ENCODE measurements at places on chromosomes 6 and 20. TPM values are rescaled to one million over a fixed set of nuclear protein-coding genes. Genes with fewer than 3 reads are reported as not detected.

GRCh38 chr6:54706391-54706790 is 140.2 kb upstream of the FAM83B start:
- DNase-seq = no peak

DNA sequence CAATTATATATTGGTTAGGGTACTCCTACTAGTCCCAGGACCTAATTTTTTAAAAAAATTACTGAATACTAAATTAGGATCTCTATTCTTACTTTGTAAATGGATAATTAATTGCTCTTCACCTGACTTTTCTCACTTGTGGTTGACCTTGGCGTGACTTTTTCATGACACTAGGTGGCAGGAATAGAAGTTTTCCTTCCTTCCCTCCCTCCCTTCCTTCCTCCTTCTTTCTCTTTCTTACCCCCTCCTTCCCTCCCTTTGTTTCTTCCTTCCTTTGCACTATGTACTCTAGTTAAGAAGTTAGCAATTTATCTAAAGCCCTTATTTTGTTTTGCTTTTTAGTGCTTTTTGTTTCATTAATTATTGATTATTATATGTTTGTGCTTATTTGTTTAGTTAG is 20.4 kb upstream of the HBS1L start:
- no peak for DNase-seq

The AHI1 gene
- polyA plus RNA-seq = 33.2 TPM

- no peak for DNase-seq
These were observed 2.4 kb upstream of the SNAP25 start for GRCh38 chr20:10216146-10216791.

The FAM229B gene
- 41.7 TPM for polyA plus RNA-seq

- no peak for DNase-seq
These were observed 109.1 kb upstream of the PRSS16 start for GRCh38 chr6:27138406-27138805.

The SASH1 gene
- polyA plus RNA-seq = 26.8 TPM

The FAM209B gene
- polyA plus RNA-seq = 0.43 TPM

DNA sequence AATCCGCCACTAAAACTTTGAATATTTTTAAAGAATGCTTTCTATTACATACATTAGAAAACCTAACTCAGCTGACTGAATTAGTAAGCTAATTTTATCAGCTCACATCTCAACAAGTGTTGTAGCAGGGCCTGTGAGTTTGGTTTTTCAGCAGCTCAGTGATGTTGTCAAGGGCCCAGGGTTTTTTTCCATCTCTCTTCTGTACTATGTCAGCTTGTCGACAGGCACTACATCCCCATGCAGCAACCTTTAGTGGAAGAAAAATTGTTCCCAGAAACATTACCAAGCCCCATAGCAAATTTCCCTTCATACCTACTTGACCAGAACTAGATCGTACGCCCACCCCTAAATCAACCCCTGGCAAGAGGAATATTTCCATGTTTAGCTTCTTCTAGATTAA is 170.3 kb upstream of the TNFAIP3 start:
- DNase-seq = no peak

DNA sequence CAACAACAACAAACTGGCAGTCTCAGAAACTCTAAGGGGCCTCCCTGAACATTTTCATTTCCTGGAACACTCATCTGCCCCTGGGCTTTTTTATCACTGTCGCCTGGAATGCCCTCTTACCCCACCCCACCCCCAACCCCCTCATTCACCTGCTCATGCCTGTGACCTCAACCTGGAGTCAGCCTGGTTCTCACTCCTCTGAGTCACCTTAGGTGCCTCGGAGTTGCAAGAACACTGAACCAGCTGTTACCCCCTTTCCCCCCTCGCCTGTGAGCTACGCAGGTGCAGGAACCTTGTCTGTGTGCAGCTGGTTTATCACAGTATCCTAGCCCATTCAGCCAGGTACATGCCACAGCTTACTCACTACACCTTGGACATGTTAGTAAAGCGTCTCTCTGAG is 12.8 kb upstream of the SNAI1 start:
- no peak for DNase-seq

- no peak for DNase-seq
These were observed 64.0 kb downstream of the ARHGAP18 start for GRCh38 chr6:129645830-129646579.

DNA sequence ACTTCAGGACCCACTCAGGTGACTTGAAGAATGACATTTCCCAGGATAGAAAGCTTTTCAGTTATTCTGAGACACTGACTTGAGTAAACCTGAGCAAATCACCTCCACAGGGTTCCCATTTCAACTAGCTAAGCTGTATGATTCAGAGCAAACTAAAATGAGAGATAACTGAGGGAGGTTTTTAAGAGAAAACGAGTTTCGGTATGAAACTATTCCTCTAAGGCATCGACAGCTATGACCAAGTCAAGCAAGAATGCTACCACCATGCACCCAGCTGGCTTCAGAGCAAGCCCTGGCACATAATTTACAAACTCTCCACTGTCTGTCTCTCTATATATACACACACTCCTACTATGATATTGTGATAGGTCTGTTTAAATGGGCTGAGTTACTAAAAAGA is 75.4 kb downstream of the PERP start:
- DNase-seq = no peak

GRCh38 chr20:34711813-34712430 is 7.8 kb downstream of the TP53INP2 start:
- DNase-seq = no peak

DNA sequence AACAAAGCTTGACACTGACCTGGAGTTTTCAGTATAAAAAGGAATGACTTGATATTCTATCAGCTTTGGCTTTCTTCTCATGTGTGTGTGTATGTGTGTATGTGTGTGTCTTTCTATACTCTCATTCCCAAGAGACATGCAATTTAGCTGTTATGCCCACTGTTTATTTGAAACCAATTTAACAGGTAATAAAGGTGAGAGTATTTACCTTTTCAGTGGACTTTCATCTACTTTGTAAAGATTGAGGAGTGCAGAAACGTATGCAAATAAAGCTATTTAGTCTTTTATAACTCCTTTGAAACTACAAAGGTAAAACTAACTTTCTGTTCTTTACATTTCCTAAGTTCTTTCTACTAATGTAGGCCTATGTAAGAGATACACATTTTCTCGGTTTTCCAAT is 103.5 kb upstream of the HS3ST5 start:
- no peak for DNase-seq

The MRAP2 gene
- polyA plus RNA-seq = 4.1 TPM

- no peak for DNase-seq
These were observed 94.2 kb downstream of the FAM50B start for GRCh38 chr6:3943331-3943765.

DNA sequence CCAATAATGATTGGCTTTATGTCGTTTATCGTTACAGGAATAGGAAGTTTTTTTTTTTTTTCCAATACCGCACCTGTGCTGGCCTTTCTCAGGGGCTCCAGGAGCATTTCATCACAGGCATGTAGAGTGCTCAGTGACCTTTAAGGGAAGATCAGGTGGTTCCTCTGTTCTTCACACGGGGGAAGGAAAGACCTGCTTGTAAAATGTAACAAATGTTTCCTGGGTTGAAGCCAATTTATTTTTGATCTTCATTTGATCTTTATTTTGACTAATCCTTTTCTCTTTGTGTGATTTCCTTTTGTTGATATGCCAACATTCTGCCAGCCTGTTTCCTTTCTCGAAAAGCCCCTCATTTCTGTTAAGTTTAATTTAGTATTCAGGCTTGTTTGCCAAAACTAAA is 61.9 kb upstream of the HBS1L start:
- no peak for DNase-seq

GRCh38 chr6:46473881-46474280 is 17.4 kb downstream of the RCAN2 start:
- no peak for DNase-seq

DNA sequence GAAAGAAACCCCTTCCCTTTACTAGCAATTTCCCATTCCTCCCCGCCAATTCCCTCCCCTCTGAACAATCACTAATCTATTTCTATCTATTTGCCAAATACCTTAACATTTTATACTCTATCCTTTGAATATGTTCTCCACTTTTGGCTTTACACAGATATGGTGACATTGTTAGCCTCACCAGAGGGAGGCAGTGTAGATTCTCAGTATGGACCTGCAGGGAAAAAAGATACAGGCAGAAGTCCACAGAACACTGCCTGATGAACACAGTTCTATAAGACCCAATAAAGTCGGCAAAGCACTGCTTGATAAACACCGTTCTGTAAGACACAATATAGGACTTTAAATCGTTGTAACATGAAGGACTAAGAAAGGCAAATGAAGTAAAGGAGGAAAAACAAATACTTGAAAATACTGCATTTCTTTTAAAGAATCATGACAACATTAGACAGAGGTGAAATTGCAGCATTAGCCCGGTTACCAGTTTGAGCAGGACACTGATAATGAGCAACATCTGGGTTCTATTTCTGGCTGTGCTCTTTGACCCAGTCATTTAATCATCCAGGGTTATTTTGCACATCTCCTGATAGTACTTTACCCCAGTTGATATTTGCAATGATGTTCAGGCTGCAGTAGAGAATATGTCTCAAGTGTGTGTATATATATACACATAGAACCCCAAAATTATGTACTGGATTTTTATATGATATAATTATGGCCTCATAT is 296.8 kb downstream of the UTRN start:
- no peak for DNase-seq

DNA sequence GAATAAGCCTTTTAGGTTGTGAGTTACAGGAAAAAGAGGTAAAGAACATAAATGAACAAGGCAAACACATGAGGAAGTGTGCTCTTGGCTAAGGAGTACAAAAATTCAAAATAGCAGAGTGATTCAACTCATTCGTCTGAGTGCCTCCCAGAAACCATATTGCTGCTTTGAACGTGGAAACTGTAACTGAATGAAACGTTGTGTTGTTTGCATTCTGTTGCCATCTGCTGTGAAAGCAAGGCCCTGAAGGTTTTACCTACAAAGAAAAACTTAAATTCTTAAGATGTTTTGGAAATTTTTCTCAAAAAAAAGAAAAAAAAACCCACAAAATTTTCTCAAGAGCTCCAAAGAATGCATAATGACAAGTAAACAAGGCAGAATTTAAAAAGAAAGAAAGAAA is 375.4 kb upstream of the HS3ST5 start:
- no peak for DNase-seq

The GJA1 gene
- 57.3 TPM for polyA plus RNA-seq

- DNase-seq = no peak
These were observed 93.1 kb downstream of the CHD6 start for GRCh38 chr20:41524980-41525613.

GRCh38 chr20:416950-417800 is 9.1 kb downstream of the RBCK1 start:
- no peak for DNase-seq

DNA sequence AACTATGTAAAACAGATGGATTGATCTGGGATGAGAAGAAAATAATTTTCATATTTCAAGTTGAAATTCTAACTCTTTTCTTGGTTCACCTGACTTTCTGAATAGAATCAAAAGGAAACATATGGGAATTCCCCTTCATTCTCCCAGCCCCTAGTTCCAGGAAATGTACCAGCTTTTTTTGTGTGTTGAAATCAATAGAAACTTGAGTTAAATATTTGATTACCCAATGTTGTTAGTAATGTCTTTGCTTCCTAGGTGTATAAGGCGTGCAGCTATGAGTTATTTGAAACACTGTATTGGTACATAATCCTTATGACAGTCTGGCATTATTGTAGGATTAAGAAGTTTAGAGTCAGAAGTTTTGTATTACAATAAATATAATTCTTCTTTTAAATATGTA is 21.5 kb downstream of the VNN2 start:
- no peak for DNase-seq

DNA sequence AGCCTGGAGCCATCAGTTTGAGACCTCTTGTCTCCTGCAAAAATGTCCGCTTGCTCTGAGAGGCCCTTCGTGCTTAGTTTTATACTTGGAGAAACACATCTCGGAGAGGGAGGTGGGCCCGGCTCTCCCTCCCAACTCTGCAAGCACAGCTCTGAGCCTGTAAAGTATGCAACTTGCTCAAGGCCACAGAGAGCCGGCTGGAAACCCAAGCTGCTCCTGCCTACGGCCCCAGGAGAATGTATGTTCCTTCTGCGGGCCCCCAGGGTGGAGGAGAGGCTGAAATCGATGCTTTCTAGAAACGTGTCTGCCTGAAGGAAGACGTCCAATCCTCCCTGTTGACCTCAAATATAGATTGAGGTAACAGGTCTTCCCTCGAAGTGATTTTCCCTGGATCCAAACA is 205.4 kb downstream of the PREX1 start:
- no peak for DNase-seq

GRCh38 chr6:1738558-1739081 is 128.9 kb downstream of the FOXC1 start:
- DNase-seq = no peak

- no peak for DNase-seq
These were observed 268.1 kb downstream of the UST start for GRCh38 chr6:149014631-149015534.
